ENCODE measurements at places on chromosomes 11 and 22.
A peak's percentile ranks its signal among the peaks of the same experiment; 100 is the strongest.

DNA sequence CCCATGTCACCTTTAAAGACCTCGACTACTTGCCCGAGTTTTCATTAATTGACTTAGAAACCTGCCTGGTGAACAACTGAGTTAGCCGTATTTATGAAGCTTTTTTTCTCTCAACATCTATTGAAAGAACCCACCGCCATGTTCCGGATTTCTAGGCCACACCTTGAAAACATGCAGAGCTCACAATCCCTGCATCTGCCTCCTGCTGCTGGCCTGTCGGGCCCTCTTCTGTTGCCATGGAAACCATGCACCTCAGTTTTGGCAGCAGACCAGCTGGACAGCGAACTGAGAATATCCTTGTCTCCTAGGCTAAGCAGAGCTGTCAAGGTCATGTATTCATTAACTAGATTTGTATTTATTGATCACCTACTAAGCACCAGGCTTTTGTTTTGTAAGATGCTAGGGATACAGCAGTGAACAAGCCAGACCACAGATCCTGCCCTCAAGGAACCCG lies 4.3 kb upstream of the PATZ1 start:
- DNase-seq, result no peak

DNA sequence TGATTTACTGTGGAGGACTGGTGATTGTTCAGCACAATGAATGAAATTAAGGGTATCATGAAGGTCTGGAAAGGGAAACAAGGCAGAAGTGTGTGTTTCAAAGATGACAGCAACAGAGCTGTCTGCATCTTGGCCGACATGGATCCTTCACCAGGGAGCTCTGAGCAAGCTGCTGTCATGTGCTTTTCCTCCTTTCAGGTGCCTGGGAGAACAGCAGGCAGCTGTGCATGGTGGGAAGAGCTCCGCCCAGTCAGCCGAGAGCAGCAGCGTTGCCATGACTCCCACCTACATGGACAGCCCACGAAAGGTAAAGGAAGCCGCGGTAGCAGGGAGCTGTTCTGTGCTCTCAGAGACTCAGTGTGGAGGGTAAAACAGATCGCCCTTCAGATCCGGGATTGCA lies 87.1 kb upstream of the YWHAH start:
- DNase-seq, result no peak

GRCh38 chr22:39110631-39111561 lies 13.9 kb downstream of the APOBEC3H start:
- no peak for DNase-seq

DNA sequence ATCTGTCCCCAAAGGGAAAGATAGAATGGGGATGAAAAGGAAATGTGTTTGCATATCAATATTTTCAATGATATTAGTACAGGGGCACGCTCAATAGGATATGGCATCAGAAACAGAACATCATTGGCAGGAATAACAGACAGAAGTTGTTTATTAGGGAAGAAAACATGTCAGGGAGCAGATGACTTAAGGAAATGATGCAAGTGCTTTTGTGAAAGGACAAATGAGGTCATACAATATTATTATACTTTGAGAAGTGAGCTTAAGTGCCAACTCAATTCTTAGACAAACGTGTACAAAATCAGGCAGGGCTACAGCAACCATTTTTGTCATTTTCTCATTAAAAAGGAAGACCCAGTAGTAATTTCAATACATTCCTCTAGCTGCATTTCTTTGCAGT lies 388.4 kb downstream of the SOX6 start:
- DNase-seq, result no peak

- DNase-seq, result no peak
Observed at GRCh38 chr11:133477251-133477625, 55.1 kb downstream of the OPCML start.

- DNase-seq, result no peak
Observed at GRCh38 chr11:114090976-114091375, 31.5 kb downstream of the ZBTB16 start.

GRCh38 chr11:20771681-20772080 lies 102.3 kb downstream of the NELL1 start:
- DNase-seq, result no peak

DNA sequence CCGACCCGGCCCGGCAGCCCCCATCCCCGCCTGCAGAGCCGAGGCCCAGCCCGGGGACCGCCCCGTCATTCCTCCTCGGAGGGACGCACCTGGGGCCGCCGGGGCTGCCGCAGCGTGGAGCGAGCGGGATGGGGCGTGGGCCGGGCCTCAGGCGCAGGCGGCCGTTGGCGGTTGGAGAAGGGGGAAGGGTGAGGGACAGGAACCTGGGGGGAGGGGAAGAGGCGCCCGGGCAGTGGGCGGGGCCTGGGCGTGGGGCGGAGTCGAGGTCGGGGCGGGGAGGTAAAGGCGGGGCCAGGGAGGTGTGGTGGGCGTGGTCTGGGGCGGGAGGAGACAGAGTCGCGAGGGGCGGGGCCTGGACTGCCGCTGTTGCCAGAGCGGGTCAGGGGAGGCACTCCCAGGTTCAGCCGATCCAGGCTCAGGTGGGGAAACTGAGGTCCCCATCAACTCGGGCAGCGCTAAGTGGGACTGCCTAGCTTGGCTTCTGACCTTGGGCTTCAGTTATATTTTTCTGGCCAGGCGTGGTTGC lies at the start of gene TESMIN:
TSS of gene TESMIN (minus strand) at position 190 of the 526 bp plus-strand sequence. CDS start 860 bp downstream, outside the sequence.
- peak; percentile 96 for DNase-seq

GRCh38 chr11:111846636-111847035 lies 24.7 kb downstream of the ALG9 start:
- DNase-seq, result no peak
